ENCODE measurements at places on chromosomes 16 and 17.

DNA sequence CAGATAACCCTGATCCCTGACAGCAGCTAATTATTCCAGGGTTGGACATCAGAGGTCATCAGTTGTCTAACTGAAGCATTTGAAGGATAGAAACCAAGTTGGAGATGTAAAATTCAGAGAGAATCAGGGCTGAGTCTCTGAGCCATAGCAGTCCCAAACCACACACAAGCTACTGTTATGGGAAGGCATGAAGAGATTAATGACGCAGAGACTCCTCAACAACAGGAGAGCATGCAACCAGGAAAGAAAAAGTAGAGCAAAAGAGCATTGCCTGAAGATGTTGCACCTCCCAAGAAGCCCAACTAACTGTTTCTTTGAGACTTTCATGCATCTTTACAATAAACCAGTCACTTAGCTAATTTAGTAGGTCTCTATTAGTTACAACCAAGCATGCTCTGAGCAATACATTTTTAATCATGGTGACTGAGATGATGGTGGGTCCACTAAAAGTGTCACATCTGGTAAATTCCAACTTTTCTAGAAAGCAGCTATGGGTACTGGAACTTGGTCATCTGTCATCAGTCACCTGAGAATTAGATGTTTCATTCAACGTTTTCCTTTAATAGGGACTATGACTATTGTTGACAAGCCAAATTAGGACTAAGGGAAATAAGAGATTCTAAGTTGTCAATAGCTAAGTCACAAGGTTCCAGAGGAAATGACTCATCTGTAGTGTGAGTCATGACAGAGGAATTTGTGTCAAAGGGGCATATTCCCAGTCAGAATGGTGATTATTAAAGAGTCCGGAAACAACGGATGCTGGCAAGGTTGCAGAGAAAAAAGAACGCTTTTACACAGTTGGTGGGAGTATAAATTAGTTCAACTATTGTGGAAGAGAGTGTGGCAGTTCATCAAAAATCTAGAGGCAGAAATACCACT, 239.8 kb downstream of the CHD9NB start:
- DNase-seq: no peak

- DNase-seq: no peak
These were observed 248.3 kb upstream of the CIBAR2 start for GRCh38 chr16:85360323-85361277.

DNA sequence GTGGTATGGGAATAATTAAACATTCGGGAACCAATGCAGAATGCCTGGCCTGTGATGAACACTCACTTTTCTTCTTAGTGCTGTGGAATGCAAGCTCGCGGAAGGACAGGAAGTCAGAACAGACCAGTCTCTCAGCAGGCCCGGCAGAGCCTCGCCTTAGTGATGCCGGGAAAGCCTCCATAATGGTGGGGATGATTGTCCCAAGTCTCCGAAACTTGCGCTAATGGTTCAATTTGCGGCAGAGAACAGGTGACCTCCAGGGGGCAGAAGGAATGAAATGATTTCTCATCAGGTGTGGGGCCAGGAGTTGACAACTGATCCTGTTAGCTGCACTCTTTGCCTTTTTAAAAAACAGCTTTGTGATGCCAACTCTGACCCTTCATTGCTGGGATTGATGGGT, 170.6 kb downstream of the GSG1L start:
- no peak for DNase-seq

GRCh38 chr16:24346734-24347133, 90.6 kb downstream of the CACNG3 start:
- no peak for DNase-seq

DNA sequence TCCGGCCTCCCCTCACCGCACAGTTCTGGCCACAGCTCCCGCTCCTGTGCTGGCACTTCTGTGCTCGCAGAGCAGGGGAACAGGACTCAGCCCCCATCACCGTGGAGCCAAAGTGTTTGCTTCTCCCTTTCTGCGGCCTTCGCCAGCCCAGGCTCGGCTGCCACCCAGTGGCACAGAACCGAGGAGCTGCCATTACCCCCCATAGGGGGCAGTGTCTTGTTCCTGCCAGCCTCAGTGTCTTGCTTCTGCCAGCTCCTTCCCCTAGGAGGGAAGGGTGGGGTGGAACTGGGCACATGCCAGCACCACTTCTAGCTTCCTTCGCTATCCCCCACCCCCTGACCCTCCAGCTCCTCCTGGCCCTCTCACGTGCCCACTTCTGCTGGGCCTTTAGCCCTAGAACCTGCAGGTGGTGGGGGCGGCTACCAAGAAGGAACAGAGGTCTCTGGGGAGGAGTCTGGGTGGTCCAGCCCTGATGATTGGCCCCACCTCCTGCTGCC, 645 bp upstream of the ELMO3 start:
- no peak for DNase-seq

DNA sequence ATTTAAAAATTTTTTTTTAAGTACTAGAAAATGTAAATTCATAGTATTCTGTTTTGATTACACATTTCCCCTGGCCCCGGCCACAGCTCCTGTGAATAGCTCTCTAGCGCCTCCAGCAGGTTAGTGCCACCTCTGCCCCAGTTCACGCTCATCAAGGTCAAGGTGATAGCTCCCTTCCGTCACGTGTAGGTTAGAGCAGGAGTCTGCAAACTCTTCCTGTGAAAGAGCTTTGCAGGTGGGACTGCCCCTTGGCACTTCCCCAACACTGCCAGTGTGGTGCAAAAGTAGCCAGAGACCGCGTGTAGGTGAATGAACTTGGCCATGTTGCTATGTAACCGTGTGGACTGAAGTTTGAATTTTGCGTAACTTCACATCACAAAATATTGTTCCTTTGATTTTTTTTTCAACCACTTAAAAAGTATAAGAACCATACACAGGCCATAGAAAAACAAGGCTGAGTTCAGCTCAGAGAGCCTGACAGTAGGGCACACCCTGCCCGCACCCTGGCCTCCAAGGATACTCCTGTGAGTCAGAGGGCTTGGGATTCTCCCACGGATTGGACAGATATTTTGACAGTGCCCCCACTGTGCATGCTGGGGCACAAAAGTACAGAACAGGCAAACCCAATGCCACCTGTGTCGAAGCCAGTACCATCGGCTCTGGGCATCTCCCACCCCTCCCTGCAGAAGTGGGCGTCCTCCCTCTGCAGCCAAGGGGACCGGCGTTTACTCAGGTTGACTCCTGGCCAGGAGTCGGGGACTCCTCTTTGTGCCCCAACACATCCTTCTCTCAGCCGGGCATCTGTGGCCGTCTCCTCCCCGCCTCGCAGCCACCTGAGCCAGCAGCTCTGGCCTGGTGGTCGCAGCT, 92.0 kb upstream of the CHMP6 start:
- peak; percentile 76 for DNase-seq

GRCh38 chr16:72482695-72483094, 310.7 kb upstream of the PMFBP1 start:
- DNase-seq: no peak

- DNase-seq: peak; percentile 56
These were observed 613 bp downstream of the ECI1 start for GRCh38 chr16:2250652-2251295.

DNA sequence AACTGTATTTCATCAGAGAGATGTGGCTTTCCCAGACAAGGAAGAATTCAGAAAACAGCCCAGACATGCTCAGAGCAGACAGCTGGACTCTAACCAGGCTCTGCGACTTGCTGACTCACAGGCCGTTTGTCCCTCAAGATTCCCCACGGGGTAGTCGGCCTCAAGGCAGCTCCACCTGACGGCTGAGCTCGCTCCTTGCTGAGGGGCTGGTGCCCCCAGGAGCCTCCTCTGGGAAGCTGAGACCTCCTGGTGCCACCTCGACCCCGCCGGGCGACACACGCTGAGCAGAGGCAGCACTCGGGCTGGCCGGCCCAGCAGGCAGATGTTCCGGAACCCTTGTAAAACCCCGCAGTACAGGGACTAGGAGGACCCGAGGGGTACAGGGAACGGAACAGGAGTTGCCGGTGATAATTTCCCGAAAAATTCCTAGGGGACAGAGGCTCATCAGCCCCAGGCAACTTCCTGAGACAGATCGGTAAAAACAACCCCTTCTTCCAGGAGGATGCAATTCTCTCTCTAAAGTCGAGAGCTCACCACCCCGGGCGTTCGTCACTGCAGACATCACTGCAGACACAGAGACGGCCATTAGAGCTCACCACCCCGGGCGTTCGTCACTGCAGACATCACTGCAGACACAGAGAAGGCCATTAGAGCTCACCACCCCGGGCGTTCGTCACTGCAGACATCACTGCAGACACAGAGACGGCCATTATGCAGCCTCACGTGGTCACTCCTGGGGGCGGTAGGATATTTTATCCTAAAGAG, 19.9 kb downstream of the RPH3AL start:
- no peak for DNase-seq

DNA sequence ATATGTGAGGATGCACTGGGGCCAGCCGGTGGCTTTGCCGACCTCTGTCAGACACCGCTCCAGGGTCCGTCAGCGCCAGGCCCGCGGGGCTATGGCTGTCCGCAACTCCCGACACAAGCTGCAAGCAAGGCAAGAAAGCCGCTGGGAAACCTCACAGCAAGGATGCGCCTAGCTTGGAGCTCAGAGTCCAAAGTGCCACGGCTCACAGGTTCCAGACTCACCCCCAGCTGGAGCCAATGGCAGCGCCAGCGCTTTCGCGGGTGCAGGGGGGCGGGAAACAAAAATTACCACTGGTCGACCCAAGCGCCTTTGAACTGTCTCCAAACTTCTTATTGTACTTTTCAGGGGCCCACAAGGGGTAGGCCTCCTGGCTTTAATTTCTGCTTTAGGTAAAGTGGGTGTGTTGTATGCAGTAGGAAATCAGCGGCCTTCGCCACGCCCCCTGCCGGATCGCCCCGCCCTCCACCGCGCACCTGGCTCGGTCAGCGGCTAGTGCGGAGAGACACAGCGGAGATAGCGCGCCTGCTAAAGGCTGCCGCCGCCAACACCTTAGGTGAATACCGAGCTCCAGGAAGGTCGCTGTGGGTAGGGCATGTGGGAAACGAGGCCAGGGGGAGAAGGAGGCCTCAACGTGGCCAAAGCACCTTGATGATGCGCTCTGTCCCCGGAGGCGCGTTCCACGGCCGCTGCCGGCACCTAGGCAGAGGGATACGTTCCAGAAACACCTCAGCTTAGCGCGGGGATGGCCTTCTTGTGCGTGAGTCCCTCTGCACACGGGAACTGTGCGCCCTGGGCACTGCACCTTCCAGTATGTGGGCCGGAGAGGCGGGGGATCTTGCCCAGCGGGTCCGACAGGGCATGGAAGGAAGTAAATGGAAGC, 61.0 kb upstream of the RBL2 start:
- peak; percentile 72 for DNase-seq

- DNase-seq: no peak
These were observed 71.6 kb downstream of the MYO1D start for GRCh38 chr17:32805029-32805976.

GRCh38 chr16:85471469-85472431, 141.4 kb upstream of the GSE1 start:
- DNase-seq: no peak

DNA sequence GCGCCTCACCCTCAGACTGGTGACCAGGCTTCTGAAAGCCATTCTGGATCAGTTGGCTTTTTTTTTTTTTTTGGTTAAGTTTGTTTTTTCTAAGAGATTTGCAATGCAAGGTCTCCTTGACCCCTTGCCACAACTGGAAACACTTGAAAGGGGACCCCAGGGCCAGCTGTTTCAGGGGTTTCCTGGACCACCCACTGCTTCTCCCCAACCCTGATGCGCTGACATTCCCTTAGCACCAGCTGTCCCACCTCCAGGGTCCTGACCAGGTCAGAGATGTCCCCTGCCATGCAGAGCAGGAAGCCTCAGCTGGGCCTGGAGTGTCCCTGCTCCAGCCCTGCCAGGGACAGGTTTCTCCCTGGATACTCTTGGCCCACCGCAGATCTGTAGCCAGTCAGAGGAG, 8.1 kb upstream of the MRPL58 start:
- DNase-seq: no peak

DNA sequence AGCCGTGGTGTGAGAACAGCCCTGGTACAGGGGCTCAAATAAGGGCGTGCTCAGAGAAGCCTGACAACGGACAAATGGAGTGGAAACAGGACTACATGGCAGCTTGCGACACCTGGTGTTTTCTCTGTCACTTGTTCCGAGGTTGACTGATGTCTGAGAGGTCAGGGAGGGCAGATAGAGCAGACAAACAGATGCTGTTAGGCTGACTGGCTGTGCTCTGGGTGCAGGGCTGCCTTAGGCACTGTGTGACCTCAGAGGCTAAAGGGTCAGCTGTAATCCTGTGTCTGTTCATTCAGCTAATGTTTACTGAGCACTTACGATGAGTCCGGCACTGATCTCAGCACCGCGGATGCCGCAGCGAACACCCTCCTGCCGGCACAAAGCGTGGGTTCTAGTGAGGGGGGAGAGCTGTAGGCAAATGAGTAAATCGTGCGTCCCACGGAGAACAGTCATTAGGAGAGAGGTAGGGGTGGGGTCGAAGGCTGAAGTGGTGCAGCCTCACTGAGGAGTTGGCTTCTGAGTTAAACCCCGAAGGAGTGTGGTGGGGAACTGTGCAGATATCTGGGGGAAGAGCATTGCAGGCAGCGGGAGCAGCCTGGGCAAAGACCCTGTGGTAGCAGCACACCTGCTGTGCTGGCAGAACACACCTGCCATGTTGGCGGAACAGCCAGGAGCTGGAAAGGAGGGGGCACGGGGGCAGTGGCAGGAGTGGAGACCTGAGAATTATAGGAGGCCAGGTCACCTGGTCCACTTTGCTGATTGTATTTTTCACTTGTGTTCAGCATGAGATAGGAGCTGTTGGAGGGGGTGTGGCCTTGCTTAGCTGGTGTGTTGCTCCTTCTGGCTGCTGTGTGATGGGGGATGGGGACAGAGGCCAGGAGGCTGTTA, 35.0 kb downstream of the GPT2 start:
- no peak for DNase-seq

DNA sequence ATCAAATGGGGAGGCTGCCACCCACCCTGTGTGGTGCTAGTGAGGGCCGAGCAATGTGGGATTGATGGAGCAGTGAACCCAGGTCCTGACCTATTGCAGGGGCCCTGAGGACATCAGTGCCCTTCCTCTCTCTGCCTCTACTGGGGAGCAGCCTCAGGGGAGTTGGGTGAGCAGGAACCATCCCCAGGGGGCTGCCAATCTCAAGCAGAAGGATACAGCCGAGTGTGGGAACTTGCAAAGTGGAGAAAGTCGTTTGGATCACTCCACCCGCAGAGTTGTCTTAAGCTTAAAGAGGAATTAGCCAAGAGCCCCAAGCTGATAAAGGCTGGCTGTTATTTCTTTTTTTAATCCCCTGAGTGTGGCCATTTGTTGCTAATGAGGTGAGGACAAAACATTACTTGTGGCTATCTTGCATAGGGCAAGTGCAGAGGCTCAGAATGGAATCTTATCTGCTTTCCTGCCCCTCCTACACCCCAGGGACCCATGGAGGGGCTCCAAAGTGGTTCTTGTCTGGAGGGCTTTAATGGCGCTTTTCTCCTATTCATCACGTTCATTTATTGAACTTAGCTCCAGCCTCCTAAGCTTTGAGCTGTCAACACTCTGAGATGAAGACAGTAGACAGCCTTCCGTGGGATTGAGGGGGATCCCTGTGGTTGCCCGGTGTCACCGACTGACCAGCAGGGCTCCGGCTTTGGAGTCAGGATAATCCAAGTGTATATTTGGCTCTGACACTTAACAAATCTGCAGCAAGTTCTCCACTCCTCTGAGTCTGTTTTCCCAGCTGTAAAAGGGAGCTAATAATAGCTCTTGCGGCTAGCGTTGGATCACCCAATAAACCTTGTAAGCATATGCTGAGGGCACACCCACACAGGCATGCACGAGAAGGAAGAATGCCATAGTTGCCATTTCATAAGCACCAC, 45.1 kb downstream of the MYH11 start:
- DNase-seq: no peak

Data from stimulated activated naive CD4-positive, alpha-beta T cell (primary cell).